RWPE1 (cell line): ENCODE measurements at places on chromosomes 4 and X.

GRCh38 chr4:22764183-22764582, 71.4 kb downstream of the GBA3 start:
- DNase-seq = no peak

GRCh38 chr4:6660430-6660829, 19.9 kb downstream of the MRFAP1 start:
- no peak for DNase-seq

DNA sequence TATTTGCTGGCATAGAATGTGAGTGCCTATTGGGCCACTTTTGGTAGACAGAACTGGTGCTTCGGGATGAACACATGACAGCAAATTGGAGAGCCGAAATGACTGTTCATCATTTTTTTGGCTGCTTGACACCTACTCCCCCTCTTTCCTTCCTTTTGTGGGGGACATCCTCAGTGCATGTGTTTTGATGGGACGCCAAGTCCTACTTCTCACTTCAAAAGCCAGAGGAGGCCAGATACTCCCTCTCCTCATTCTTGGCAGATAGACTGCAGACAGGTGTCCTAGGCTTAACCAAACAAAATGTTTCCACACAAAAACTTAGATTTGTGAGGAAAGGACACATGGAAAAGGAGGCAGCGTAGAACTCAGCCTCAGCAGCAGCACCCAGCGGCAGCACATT, 62.4 kb downstream of the DCHS2 start:
- no peak for DNase-seq

GRCh38 chr4:53981567-53981966, 82.8 kb downstream of the CHIC2 start:
- no peak for DNase-seq

DNA sequence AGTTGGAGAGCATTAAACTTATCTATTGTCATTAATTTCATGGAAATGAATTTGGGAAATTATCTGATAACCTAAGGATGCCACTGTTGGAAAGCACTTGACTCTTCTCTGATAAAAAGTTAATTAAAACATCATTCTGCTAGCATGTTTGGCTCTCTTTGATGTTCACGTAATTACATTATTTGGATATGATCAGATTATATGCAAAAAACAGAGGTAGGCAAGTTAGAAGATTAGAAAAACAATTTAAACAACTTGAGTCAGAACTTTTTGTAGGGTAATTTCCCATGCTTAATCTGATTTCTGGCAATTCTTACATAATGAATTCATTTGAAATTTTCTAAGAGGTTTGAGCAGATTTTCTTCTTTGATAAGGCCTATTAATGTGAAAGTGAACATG, 882.9 kb downstream of the TRAM1L1 start:
- no peak for DNase-seq

GRCh38 chrX:32448945-32449344, 762.4 kb downstream of the DMD start:
- DNase-seq = no peak

- DNase-seq = no peak
These were observed 924.3 kb upstream of the SLIT2 start for GRCh38 chr4:19327364-19327763.

DNA sequence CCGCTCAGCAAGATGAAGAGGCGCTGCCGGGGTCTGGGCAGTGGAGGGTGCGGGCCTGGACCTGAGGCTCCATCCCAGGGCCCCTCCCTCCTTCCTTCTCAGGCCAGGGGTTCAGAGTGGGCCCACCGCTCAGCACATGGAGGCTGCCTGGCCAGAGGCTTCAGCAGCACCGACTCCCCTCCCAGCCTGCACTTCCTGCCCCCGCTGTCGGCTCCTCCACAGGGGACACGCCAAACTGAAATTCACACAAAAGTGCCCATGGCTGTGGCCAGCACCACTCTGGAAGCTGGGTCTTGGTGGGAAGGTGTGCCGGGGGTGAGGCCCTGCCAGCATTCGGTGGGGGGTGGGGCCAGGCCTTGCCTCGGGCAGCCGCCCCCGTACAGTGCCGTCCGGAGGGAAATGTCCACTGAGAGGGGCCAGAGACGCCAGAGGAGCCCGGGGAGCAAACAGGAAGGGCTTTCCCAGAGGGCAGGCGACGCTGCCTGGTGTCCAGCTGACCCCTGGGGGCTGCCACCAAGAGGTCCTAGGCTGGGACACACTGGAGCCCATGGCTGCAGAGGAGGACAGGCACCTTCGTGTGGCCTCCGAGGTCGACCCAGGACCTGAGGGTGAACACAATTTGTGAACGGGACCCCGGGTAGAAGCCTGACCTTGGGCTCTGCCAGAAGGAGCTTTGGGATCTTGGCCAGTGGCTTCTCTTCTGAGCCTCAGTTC, 84.6 kb upstream of the AFAP1 start:
- no peak for DNase-seq

- no peak for DNase-seq
These were observed 37.7 kb upstream of the MAGEB18 start for GRCh38 chrX:26100421-26100920.

GRCh38 chr4:6319530-6320150, 50.0 kb downstream of the WFS1 start:
- no peak for DNase-seq

GRCh38 chrX:31894152-31894551, 822.3 kb upstream of the FTHL17 start:
- DNase-seq = no peak

DNA sequence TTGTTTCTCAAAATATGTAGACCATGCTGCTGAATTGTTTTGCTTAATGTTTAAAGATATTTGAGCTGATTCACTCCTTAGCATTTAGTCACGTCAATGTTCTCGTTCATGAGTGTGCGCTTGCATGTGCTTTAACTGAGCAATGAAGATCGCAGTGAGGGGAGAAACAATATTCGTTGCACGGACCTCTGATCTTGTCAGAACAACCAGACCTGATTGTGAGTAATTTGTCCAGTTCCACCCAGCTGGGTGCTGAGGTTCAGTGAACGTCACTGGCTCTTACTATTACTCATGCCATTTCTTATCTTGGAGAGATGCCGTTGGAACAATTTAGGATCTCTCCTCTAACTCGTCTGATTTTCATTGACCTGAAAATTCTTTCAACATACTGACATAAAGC, 15.0 kb upstream of the PRKX start:
- DNase-seq = no peak

DNA sequence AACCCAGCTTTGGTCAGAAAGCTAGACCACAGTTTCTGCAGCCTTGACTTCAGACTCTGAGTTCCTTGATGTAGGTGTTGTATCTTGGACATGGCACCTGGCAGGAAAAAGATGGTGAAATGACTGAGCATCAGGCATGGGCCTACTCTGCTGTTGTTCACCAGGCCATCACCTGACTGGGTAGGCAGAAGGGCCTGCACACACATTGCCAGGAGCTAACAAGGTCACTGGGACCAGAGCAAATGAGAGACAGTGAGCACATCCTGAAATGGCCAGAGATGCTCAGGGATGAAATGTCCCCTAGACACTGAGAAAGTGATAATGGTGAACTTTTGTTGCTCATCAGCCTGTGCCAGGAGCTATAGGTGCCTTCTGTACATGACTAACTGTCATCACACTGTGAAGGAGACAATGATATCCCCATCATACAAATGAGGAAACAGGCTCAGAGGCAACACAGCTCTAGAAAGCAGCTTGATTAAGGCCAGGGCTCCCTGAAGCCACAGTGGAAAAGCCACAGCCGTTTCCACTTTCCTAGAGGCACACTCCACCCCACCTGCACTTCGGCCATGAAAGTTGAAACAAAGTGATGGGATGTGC, 128.3 kb downstream of the TSPAN5 start:
- no peak for DNase-seq

GRCh38 chr4:79331126-79331876, 5.4 kb upstream of the NAA11 start:
- no peak for DNase-seq
